Cerebellum (tissue), 4 donors: ENCODE measurements at places on chromosomes 11 and 22. TPM values are rescaled to one million over a fixed set of nuclear protein-coding genes. Genes with fewer than 3 reads are reported as not detected.

Gene RGL4
- 0.82 TPM for total RNA-seq

Gene GNG3
- 37.2 TPM for total RNA-seq

Gene KREMEN1
- 9.1 TPM for total RNA-seq

Gene ADAMTS15
- total RNA-seq: 7.3 TPM

Gene ASCC2
- total RNA-seq: 35.4 TPM

Gene INPP5J
- 0.73 TPM for total RNA-seq

Gene PDGFD
- total RNA-seq: 4.8 TPM

Gene FGF3
- total RNA-seq: 6.5 TPM
